ENCODE measurements at places on chromosomes 2 and 18.
A peak's percentile ranks its signal among the peaks of the same experiment; 100 is the strongest.

GRCh38 chr2:240250985-240251847 lies 110.8 kb upstream of the OTOS start:
- no peak for DNase-seq
- H3K27ac ChIP-seq = no peak overlapping the region
- H3K4me3 ChIP-seq = no peak overlapping the region
- no peaks in the 10 kb centered on the region for H3K4me1 ChIP-seq

GRCh38 chr18:9838144-9838877 lies 47.5 kb upstream of the TXNDC2 start:
- no peaks in the 10 kb centered on the region for H3K4me1 ChIP-seq
- no peak overlapping the region for H3K4me3 ChIP-seq
- no peak overlapping the region for H3K27ac ChIP-seq
- peaks cover 15% of the 10 kb centered on the region for H3K27me3 ChIP-seq
- DNase-seq = no peak
- H3K36me3 ChIP-seq = no peaks in the 10 kb centered on the region

GRCh38 chr2:197136452-197136851 lies 174.1 kb downstream of the ANKRD44 start:
- H3K27me3 ChIP-seq = no peaks in the 10 kb centered on the region
- H3K27ac ChIP-seq = no peak overlapping the region
- peaks cover 28% of the 10 kb centered on the region for H3K36me3 ChIP-seq

- H3K4me3 ChIP-seq = no peak overlapping the region
- DNase-seq = no peak
- no peaks in the 10 kb centered on the region for H3K27me3 ChIP-seq
- H3K4me1 ChIP-seq = no peaks in the 10 kb centered on the region
Observed at GRCh38 chr18:58385472-58385871, 243.4 kb downstream of the ALPK2 start.

DNA sequence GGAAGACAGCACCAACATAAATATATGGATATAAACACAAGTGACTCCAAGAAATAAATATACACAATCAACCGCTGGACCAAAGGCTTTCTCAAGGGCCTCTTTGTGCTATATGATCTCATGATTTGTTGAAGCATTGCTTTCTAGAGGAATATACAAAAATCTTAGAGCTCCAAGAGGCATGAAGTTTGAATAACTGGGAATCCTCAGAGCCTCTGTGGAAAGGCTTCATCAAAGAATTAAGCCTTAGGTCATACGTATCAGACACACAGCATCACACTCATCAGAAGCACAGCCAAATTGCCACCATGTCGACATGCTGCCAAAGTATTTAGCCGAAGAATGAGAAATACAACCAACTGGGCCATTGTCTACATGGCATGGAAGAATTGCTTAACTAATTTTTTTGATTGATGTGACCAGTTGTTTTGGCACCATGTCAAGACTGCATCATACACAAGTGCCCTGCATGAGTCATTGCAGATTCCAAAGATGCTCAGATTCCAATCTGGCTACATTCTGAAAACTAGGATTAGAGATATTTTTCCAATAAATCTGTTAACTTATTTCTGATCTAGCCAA lies 860.6 kb upstream of the ZEB2 start:
- H3K4me3 ChIP-seq = no peak overlapping the region
- no peak for DNase-seq
- no peaks in the 10 kb centered on the region for H3K36me3 ChIP-seq
- H3K4me1 ChIP-seq = peaks cover 2% of the 10 kb centered on the region
- no peak overlapping the region for H3K27ac ChIP-seq
- peaks cover 22% of the 10 kb centered on the region for H3K27me3 ChIP-seq

GRCh38 chr2:8487461-8487932 lies 194.4 kb upstream of the ID2 start:
- DNase-seq = no peak
- H3K4me1 ChIP-seq = peaks cover 49% of the 10 kb centered on the region
- peak overlapping the region; percentile 64 for H3K4me3 ChIP-seq

- peaks cover 10% of the 10 kb centered on the region for H3K4me1 ChIP-seq
- H3K27me3 ChIP-seq = peaks cover 85% of the 10 kb centered on the region
- peak within 1 kb of the TSS; percentile 37 for H3K4me3 ChIP-seq
- no peak within 1 kb of the TSS for H3K27ac ChIP-seq
- no peaks in the 10 kb centered on the region for H3K36me3 ChIP-seq
Observed at GRCh38 chr2:218859556-218859987, at the start of gene WNT6. TSS of gene WNT6 (plus strand) at chr2:218859805. CDS start at chr2:218860038, 233 bp downstream.

DNA sequence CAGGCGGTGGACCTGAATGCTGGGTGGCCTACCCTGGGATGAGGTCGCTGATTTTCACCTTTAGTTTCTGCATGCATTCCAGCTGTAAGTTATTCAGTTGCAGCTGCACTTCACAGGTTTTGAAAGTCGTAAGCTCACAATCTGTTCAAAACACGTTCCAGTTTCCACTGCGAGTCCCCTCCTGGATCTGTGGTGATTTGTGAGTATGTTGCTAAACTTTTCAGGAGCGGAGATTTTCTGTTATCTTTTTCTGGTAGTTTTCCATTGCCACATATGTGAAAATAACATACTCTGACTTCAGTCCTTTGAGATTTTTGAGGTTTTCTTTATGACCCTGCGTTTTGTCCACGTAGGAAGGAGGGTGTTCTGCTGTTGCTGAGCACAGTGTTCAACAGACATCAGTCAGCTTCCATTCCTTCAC lies 102.1 kb downstream of the SNTG2 start:
- no peak overlapping the region for H3K4me3 ChIP-seq
- H3K27me3 ChIP-seq = no peaks in the 10 kb centered on the region
- peaks cover 6% of the 10 kb centered on the region for H3K4me1 ChIP-seq
- H3K27ac ChIP-seq = no peak overlapping the region

DNA sequence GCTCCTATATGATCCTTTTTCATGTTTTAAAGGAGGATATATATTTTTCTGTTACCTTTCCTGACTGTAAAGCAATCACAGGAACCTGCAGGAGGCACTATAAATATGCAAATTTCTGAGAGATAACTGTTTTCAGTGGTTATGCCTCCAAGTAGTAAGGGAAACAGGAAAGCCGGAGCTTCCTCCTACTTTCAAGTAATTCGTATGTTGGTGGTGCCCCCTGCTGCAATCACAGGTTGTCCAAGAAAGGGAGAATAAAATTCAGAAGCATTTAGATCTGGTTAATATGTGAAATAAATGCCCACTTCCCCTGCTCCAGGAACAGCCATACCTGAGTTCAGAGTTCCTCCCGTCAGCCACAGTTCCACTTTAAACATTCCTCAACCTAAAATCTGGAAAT lies 12.0 kb upstream of the BCL11A start:
- H3K27me3 ChIP-seq = peaks cover 66% of the 10 kb centered on the region
- no peak for DNase-seq
- H3K36me3 ChIP-seq = no peaks in the 10 kb centered on the region
- no peak overlapping the region for H3K27ac ChIP-seq

- H3K36me3 ChIP-seq = no peaks in the 10 kb centered on the region
- no peak for DNase-seq
- H3K27me3 ChIP-seq = peaks cover 5% of the 10 kb centered on the region
Observed at GRCh38 chr2:236794176-236794957, 224.7 kb downstream of the ACKR3 start.

DNA sequence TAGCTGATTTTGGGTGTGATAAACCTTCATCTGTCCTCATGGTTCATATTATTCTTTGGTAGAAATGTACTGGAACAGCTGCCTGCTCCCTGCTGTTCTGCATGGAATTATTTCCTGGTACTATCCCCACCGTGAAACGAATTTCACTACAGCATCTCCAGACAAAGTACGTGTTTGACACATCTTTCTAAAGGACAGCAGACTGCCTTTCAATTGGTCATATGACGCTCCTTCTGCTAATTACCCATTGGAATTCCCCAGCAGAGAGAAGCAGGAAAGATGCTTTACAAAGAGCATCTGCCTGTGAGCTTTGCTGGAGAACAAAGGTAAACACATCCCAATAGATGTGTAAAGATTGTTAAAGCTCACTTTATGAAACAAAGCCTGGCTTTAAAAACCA lies 4.4 kb upstream of the RFX8 start:
- H3K27ac ChIP-seq = no peak overlapping the region
- no peaks in the 10 kb centered on the region for H3K36me3 ChIP-seq
- DNase-seq = no peak
- peaks cover 41% of the 10 kb centered on the region for H3K4me1 ChIP-seq
- peaks cover 6% of the 10 kb centered on the region for H3K27me3 ChIP-seq
- peak overlapping the region; percentile 35 for H3K4me3 ChIP-seq

DNA sequence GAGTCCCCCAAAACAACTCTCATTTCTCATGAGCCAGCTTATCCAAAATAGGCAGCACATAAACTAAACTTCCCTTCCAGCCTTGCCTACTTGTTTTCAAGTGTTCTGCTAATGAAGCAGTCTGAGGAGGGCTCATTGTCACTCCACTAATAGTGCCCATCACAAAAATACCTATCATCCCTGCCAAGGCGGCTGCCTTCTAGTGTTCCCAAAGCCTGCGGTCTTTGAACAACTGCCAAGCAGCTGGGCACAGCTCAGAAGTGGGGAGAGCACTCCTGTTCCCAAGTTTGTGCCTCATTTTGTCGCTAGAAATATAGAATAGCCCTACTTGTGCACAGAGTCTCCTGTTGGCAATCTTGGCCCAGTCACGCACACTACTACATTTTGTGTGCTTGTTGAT lies 50.3 kb downstream of the DTNA start:
- no peak for DNase-seq
- H3K4me3 ChIP-seq = no peak overlapping the region
- H3K4me1 ChIP-seq = no peaks in the 10 kb centered on the region
- H3K36me3 ChIP-seq = no peaks in the 10 kb centered on the region

DNA sequence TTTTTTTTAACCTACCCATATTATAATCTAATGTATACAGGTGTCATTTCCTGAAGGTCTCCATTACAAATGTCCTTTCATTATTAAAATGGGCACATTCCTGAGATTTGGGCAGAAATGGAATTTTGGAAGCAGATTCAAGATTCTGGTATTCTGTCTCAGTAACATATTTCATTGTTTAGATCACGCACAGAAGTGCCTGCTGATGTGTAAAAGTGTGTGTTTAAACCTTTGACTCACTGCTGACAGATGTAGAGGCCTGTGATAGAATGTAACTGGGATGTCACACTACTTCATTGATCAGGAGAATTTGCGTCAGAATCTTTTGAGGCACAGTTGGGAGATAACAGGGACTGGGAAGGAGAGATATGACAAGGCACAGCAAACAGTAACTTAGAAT lies 276.8 kb upstream of the EPAS1 start:
- DNase-seq = no peak
- peaks cover 12% of the 10 kb centered on the region for H3K36me3 ChIP-seq
- no peak overlapping the region for H3K4me3 ChIP-seq
- peaks cover 22% of the 10 kb centered on the region for H3K4me1 ChIP-seq
- peak overlapping the region; percentile 87 for H3K27ac ChIP-seq

DNA sequence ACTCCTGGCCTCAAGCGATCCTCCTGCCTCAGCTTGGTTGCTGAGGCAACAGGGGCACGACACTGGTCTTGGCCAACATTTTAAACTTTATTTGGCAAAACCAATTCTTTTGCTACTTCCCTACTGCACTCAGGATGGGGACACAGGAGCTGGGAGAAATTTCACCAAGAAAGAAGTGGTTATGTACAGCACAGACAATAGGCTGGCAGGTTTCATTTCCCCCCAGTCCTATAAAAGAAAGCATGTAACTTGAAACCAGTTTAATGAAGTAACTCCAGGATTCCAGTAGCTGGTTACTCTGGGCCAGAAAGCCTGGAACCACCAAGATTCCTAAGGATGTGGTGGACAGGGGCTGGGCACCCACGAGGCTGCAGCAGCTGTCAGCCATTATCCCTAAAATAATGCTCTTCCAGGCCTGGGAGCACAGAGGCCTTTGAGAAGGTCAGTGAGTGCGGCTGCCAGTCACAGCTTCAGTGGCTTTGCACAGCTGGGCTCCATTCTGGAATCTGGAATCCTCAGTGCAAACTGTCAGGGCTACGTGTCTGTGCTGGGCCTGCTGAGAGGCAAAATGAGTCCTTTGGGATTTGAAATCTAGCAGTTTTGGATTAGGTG lies 142.3 kb upstream of the ITGA6 start:
- H3K4me1 ChIP-seq = peaks cover 14% of the 10 kb centered on the region
- no peak overlapping the region for H3K27ac ChIP-seq

GRCh38 chr2:46136481-46136880 lies 160.7 kb upstream of the EPAS1 start:
- no peak overlapping the region for H3K4me3 ChIP-seq
- no peak overlapping the region for H3K27ac ChIP-seq
- no peaks in the 10 kb centered on the region for H3K36me3 ChIP-seq
- H3K27me3 ChIP-seq = no peaks in the 10 kb centered on the region
- no peak for DNase-seq

All from activated naive CD8-positive, alpha-beta T cell treated with anti-CD3 and anti-CD28 coated beads, Interleukin-2, amount 10 ng/mL, durations not matched to agents 7 days and 5 days (primary cell).